Stimulated activated CD4-positive, alpha-beta T cell treated with anti-CD3 and anti-CD28 coated beads, Interleukin-2, amount 100 ng/mL, for 48 hours (primary cell): ENCODE measurements at places on chromosomes 7 and 10.

- DNase-seq, result no peak
Measured at GRCh38 chr10:52256832-52257691, 57.0 kb upstream of the DKK1 start.

DNA sequence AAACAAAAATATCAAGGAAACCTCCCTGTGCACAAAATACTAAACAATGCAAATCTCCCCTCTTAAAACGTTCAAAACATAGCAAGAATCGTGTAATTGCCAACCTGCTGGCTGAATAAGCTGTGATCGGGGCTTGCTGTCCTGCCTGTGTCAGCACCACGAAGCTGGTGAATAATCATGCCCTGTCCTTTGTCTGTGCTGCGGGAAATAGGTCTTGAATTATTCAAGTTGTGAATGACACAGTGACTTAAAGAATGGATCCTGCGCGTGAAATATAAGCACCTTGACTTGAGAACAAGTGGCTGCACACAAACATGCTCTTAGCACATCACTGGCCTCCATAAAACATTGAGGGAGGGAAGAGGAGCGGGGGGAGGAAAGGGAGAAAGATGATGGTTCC lies 130.2 kb downstream of the OAT start:
- no peak for DNase-seq

DNA sequence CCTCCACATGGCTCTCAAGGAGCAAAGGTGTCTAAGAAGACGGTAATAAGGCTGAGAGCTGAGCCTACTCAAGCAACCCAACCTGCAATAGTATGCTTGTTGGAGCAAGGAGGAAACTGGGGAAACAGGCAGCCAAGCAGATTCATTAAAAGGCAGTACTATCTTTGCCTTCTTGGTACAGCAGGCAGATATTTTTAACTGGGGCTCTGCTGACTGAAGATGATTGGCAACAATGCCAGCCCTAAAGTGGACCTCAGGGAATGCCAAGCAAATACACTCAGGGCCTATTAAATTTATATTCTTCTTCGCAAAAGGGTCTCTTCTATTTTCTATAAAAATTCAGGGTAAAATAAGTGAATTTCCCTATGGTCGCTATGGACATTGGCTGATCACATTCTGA lies 109.4 kb upstream of the PCGF5 start:
- no peak for DNase-seq

- no peak for DNase-seq
Measured at GRCh38 chr7:28768577-28769147, 189.5 kb downstream of the TRIL start.

DNA sequence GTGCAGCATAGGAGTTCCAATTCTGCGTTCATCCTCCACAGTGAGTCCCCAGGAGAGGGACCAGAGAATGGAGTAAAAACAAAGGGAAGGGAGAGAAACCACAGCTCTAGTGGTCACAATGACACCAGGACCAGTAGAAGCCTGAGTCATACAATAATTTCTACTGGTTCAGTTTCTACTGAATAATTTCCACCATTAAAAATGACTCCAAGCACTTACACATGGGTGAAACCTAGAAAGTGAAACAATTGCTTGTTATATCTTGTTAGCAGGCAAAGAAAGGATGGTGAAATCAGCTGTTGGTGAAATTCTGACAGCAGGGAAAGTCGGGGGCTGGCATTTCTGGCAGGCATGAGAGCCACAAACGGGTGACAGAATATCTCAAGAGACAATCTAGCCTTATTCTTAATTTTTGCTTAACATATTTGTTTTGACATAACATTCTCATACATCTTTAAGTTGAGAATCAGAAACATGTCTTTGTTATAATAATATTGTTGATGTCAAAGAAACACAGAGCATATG lies 1065.8 kb upstream of the C7orf33 start:
- DNase-seq, result no peak

GRCh38 chr10:117945651-117946050 lies 101.1 kb downstream of the RAB11FIP2 start:
- no peak for DNase-seq

GRCh38 chr7:7567898-7568531 lies 1.3 kb downstream of the MIOS start:
- no peak for DNase-seq

- no peak for DNase-seq
Measured at GRCh38 chr7:127366680-127367079, 25.8 kb downstream of the ZNF800 start.

DNA sequence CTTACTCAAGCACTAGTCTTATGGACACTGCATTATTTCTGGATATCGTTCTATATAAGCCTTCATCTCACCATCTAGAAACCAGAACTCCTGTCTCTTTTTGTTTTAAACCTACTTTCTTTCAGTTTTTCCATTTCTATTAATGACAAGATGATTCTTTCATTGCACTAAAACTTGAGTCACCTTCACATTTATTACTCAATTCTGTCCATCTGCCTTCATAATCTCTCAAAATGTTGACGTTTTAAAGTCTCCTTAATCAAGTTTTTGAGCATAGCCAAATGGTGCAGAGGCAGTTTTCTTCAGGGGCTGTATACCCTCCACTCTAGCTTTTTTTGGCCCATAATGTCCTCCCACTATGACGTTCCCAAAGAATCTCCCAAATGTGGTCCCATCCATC lies 17.6 kb downstream of the STAM start:
- no peak for DNase-seq
